ENCODE measurements at places on chromosomes 2 and 18.

- no peak for DNase-seq
These were observed 194.9 kb upstream of the POU3F3 start for GRCh38 chr2:104658904-104659591.

DNA sequence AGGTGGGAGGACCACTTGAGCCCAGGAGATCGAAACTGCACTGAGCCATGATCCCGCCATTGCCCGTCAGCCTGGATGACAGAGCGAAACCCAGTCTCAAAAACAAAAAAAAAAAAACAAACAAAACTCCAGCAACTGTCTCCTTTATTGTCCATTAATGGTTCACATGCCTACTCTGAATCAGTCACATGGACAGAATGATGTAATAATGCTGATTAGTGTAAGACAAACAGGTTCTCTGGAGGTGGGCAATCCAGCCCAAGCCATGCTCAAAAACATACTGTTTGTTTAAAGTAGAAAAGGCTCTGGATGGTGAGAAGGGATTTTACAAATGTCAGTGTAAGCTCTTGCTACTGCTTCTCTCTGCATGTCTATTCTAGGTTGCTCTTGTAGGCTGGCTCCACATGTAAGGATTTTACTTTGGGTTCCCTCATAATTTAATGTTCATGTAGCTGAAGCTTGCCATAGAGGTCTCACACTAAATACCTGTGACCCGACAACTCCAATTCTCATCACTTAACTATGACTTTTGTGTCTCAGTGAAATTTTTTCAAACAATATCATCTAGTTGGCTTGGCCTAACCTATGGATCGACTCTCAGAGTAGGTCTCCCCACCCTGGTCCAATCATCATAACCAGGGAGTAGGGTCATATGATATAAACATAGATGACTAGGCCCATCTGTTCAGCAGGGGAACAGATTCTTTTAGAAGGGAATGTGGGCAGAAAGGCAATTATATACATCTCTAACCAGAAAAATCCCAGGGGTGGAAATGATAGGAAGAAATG is 83.9 kb upstream of the SLC39A10 start:
- no peak for DNase-seq

DNA sequence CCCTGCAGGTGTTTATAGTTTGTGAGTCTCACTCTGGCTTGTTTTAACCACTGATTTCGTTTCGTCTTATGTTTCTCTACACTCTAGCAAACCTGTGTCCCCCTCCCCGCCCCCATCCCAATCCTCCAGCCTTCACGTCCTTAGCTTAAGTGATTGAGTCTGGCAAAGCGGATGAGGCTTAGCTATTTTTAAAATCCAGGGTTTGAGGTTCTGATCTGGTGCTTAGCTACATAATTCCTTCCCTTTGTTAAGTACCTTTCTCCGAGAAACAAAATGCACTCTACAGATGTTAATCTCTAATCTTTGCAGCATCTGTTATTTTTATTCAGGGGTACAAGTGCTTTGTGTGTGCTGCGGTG is 7.8 kb downstream of the AGAP1 start:
- no peak for DNase-seq

DNA sequence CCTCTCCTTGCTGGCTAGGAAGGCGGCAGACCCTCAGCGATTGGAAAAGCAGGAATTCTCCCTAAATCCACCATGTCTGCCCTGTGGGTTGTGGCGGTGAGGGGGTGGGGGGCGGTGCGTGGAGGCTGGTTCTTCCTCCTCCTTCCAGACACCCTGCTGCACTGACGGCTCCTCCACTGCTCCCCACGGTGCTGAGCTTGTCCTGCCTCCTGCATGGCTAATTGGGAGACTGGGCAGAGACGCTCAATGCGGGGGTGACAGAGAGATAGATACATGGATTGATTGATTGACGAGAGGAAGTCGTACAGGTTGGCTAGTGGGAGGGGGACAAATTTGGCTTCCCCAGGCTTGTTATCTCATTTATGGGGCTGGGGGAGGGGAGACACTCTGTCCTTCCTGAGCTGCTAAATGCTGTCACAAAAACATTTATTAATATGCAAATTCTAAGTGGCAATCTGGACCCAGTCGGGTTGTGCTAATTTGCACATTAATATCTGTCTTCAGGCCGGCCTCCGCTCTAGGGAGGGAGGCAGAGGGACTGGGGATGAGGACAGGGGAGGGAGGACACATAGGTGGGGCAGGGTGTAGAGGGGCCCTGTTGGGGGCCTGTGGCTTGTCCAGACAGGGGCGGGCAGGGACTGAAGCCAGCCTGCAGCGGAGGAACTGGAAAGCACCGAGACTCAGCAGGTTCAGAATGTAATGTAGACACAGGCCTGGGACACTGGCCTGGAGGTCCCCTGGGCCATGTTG is 181.6 kb downstream of the CELF4 start:
- no peak for DNase-seq

- DNase-seq = no peak
These were observed 17.0 kb downstream of the TTLL4 start for GRCh38 chr2:218727502-218728165.

Measured in activated T-cell treated with anti-CD3 and anti-CD28 coated beads for 1 hour (primary cell).